ENCODE measurements at places on chromosomes 3 and 15.
A peak's percentile ranks its signal among the peaks of the same experiment; 100 is the strongest.

DNA sequence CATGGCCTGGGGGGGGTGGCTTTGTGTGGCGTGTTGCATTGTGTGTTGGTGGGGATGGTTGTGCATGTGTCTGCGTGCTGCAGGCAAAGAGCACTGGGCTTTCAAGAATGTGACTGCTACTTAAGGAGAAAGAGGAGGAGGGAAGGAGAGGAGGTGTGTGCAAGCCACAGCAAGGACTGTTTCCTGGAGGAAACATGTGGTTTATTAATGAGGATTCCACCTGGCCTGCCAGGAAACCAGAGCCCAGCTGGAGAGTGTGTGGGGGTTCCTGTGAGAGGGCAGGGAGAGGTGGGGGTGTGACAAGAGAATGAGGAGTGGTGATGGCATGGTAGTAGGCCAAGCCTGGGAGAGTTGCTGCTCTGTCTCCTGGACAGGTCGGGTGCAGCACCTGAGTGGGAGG lies 258.1 kb upstream of the ROPN1 start:
- no peak for DNase-seq

- DNase-seq = no peak
These were observed 26.0 kb downstream of the POC1A start for GRCh38 chr3:52128118-52128683.

GRCh38 chr3:135736740-135737139 lies 228.8 kb upstream of the PPP2R3A start:
- peak; percentile 25 for DNase-seq

GRCh38 chr3:135868801-135869200 lies 96.7 kb upstream of the PPP2R3A start:
- DNase-seq = no peak

GRCh38 chr15:70794596-70795310 lies 31.4 kb upstream of the UACA start:
- no peak for DNase-seq

DNA sequence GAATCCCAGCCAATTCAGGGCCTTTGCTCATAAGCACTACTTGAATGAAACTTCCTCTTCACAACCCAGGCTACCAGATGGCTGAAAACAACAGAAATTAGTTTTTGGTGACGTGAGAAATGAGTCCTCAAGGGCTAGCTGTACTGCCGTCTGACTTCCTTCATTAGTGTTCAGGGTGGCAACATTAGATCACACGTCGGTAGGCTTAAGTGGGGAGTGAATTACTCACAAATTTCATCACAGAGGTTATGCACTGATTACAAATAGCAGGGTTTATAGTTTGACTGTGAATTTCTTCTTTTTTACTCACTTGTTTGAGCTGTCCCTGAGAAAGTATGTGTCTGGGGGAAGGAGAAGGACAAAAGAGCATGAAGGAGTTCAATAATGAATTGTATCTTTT lies 397.2 kb downstream of the GAP43 start:
- peak; percentile 53 for DNase-seq

DNA sequence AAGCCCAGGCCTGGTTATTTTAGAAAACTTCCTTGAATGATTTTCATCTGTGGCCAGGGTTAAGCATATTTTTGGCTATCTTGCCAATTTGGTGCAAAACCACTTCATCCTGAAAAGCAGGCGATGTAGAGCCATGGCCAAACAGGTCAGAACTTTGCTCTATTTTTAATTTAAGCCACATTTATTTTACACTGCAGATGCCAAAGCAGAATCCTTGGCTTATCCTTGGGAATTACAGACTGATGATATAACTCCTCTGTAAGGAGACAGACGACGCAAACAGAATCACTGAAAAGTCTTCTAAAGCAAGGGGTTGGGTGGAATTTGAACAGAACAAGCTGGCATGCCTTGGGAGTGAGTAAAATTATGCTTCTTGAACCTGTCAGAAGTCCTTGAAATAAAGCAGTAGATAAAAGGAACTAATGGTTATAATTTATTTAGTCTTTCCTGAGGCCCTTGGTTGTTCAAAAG lies 121.9 kb downstream of the CHST2 start:
- no peak for DNase-seq

- no peak for DNase-seq
These were observed 684.2 kb upstream of the CFAP20DC start for GRCh38 chr3:59734061-59734460.

GRCh38 chr15:101808201-101808600 lies 3.8 kb upstream of the OR4F15 start:
- DNase-seq = no peak

All from suppressor macrophage (primary cell).